ENCODE measurements at places on chromosomes 16 and 17.

DNA sequence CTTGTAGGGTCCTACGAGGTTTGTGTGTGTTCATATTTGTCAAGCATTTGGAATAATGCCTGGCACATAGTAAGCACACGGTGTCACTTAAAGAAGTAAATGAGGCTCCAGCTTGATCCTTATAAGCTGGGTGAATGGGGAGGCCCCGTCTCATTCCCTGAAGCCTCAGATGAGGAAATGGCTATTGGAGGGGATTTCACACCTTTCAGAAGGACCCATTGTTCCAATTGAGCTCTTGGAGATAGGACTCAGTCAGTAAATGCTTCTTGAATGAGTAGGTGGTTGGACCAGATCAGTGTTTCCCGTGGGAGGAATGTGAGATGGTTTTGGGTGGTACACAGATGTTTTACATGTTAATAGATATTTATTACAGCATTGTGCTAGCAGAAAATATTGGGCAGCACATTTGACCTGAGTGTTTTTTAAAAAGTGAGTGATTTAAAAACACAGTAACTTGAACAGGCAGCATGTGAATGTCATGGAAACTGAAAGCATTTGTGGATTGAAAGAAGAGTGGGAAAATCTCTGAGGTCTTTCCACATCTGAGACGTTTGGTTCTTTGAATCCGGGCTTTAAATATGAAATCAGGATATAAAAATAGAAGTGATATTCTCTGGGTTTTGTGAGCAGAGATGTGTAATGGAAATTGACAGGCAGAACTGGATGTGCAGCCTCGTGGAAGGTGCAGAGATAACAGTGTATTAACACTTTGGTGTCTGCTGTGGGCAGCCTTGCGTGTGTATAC, 36.4 kb upstream of the ARHGAP17 start:
- DNase-seq: no peak

GRCh38 chr17:50815400-50815799, 20.0 kb upstream of the WFIKKN2 start:
- DNase-seq: no peak

DNA sequence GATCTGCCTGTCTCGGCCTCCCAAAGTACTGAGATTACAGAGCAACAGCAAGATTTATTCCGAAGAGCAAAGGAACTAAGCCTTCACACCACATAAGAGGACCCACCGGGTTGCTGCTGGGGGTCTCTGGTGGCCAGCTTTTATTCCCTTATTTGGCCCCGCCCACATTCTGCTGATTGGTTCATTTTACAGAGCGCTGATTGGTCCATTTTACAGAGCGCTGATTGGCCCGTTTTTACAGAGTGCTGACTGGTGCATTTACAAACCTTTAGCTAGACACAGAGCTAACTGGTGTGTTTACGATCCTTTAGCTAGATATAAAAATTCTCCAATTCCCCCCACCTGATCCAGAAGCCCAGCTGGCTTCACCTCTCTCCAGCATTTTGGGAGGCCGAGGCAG, 26.3 kb downstream of the COPRS start:
- no peak for DNase-seq

DNA sequence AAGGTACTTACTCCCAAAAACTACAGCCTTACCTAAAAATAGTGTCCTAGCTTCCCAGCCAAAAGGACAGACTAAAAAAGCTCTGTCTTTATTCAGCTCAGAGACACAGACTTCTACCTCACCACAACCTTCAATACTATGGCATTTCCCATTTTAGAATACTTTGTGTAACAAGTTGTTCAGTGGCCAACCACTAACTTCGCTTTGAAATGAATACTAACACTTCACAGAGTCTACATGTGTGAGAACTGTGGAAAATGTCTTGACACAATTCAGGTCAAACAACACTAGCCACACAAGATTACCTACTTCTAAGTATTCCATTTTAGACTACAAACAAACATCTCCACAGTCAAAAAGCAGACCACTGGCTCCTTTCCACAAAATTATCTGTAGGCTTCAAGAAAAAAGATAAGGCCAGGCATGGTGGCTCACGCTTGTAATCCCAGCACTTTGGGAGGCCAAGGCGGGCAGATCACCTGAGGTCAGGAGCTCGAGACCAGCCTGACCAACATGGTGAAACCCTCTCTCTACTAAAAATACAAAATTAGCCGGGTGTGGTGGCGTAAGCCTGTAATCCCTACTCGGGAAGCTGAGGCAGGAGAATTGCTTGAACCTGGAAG, 3.2 kb downstream of the HELZ start:
- no peak for DNase-seq

DNA sequence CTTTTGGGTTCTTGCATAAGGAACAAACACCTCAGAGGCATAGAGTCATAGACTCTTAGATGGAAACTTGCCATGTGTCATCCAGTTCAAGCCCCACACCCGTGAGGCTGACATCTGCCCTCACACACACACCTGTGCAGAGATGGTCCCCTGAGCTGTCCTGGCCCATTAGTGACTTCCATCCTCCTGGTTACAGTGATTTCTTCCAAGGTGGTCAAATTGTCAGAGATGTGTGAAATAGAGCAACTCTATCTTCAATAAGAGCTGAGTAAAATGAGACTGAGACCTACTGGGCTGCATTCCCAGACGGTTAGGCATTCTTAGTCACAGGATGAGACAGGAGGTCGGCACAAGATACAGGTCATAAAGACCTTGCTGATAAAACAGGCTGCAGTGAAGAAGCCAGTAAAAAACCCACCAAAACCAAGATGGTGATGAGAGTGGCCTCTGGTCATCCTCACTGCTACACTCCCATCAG, 342.2 kb upstream of the TNRC6C start:
- no peak for DNase-seq

DNA sequence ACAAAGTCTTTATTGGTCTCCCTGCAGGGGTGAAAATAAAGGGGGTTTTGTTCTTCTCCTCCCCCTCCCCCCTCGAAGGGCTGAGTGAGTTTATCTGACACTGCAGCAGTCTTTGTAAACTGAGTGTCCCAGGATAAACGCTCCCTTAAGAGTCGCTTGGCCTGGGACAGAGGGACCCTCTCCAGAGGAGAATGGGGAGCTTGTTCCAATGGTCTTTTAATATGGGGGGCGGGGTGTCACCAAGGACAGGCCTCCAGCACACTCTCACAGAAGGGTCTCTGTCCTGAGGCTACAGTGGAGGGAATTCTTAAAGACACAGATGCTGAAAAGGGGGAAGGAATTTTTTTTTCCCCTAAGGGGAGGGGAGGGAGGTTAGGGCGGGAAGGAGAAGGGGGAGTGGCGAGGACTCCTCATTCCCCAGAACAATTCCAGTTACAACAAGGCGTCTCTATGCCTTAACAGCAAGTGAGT, 455.5 kb downstream of the SOX9 start:
- no peak for DNase-seq

DNA sequence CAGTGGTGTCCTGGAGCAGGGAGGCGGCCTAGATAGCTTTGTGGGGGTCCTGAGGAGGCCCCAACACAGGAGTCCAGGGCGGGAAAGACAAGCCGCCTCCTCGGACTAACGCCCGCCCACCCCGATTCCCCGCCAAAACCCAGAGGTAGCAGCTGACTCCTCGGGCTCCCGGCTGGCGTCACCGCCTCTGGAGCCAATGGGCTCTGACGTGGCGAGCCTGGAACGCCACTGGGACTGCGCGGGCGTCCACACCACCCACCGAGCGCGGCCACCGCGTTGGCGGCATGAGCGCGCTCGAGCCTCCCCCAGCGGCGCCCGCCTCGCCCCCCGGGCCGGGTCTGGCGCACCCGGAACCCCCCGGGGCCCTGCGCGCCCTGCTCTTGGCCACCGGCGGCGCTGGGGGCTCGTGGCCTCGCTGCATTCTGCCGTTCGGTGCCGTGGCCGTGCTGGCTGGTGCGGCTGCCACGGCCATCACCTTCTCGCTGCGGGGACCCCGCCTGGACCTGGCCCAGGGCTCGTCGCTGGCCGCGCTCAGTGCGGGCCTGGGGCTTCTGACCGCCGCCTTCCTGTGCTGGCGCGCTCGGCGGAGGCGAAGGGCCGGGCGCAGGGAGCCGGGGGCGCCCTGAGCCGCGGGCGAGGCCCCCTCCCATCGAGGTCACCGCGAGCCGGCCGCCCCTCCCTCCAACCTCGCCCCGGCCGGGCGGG, 3.4 kb upstream of the NTN3 start:
- DNase-seq: peak; percentile 72
